ENCODE measurements at places on chromosomes 2 and 18.

GRCh38 chr18:74278058-74278457, 13.7 kb downstream of the CYB5A start:
- no peak overlapping the region for H3K27ac ChIP-seq
- no peaks in the 10 kb centered on the region for H3K4me1 ChIP-seq
- H3K27me3 ChIP-seq, result no peaks in the 10 kb centered on the region
- DNase-seq, result no peak

GRCh38 chr18:9755615-9756014, 47.5 kb downstream of the RAB31 start:
- no peak overlapping the region for H3K4me3 ChIP-seq
- H3K27ac ChIP-seq, result no peak overlapping the region
- H3K4me1 ChIP-seq, result no peaks in the 10 kb centered on the region

GRCh38 chr2:131093696-131094462, 619 bp upstream of the FAM168B start:
- no peaks in the 10 kb centered on the region for H3K36me3 ChIP-seq
- peak overlapping the region; percentile 98 for H3K27ac ChIP-seq
- DNase-seq, result peak; percentile 5

GRCh38 chr2:174776675-174777074, 12.4 kb upstream of the CHRNA1 start:
- H3K27me3 ChIP-seq, result no peaks in the 10 kb centered on the region
- no peak overlapping the region for H3K4me3 ChIP-seq
- H3K4me1 ChIP-seq, result no peaks in the 10 kb centered on the region
- DNase-seq, result no peak
- H3K36me3 ChIP-seq, result no peaks in the 10 kb centered on the region
- H3K27ac ChIP-seq, result no peak overlapping the region

- H3K27me3 ChIP-seq, result no peaks in the 10 kb centered on the region
- no peak overlapping the region for H3K4me3 ChIP-seq
- no peak overlapping the region for H3K27ac ChIP-seq
- no peaks in the 10 kb centered on the region for H3K36me3 ChIP-seq
These were observed 70.4 kb upstream of the CDH19 start for GRCh38 chr18:66674286-66674685.

GRCh38 chr2:97948926-97949325, 46.8 kb downstream of the TMEM131 start:
- no peak overlapping the region for H3K27ac ChIP-seq
- no peak for DNase-seq
- no peaks in the 10 kb centered on the region for H3K4me1 ChIP-seq
- H3K4me3 ChIP-seq, result no peak overlapping the region
- no peaks in the 10 kb centered on the region for H3K36me3 ChIP-seq
- H3K27me3 ChIP-seq, result no peaks in the 10 kb centered on the region

- no peak for DNase-seq
- H3K27ac ChIP-seq, result no peak overlapping the region
- peaks cover 3% of the 10 kb centered on the region for H3K4me1 ChIP-seq
- H3K4me3 ChIP-seq, result no peak overlapping the region
- no peaks in the 10 kb centered on the region for H3K36me3 ChIP-seq
- H3K27me3 ChIP-seq, result no peaks in the 10 kb centered on the region
These were observed 28.8 kb upstream of the TMEM18 start for GRCh38 chr2:705971-706511.

GRCh38 chr2:224222291-224222690, 179.6 kb downstream of the FAM124B start:
- no peak overlapping the region for H3K27ac ChIP-seq
- H3K36me3 ChIP-seq, result no peaks in the 10 kb centered on the region
- no peak overlapping the region for H3K4me3 ChIP-seq
- no peaks in the 10 kb centered on the region for H3K27me3 ChIP-seq

DNA sequence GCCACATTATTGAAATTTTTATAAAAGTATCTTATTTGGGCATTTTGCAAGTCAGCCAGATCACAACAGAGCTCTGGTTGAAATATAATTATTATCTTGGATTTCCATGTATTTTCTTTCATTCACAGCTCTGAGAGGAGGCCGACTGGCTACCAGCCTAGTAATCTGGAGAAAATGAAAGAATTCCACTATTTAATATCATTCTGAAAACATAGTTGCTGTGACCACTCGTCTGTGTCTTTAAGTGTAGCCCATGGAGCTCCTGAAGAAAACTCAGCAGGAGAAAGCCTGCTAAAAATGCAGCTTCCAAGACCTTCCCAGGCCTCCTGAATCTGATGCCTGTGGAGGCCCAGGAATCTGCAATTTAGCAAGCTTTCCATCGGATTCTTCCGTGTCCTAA, 114.7 kb downstream of the SH3BP4 start:
- H3K36me3 ChIP-seq, result no peaks in the 10 kb centered on the region
- no peak for DNase-seq
- no peak overlapping the region for H3K4me3 ChIP-seq
- H3K27ac ChIP-seq, result no peak overlapping the region

DNA sequence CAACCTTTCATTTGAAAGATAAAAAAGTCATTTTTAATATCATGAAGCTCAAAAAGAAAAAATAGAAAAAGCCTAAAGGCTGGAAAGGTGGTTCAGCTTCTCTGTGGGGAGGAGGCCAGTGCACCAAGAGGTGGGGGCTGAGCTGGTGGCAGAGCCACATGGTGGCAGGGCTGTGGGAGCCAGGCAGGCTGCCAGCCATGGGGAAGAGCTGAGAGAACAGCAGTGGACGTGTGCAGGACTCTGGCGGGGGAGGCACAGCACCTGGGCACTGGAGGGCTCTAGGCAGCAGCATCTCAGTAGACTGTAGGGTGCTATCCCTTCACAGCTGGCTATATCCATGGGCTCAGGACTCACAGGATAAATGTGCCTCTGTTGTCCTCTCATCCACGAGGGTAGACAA, 47.8 kb downstream of the STK25 start:
- no peaks in the 10 kb centered on the region for H3K36me3 ChIP-seq
- no peaks in the 10 kb centered on the region for H3K27me3 ChIP-seq
- peaks cover 7% of the 10 kb centered on the region for H3K4me1 ChIP-seq
- H3K27ac ChIP-seq, result no peak overlapping the region

DNA sequence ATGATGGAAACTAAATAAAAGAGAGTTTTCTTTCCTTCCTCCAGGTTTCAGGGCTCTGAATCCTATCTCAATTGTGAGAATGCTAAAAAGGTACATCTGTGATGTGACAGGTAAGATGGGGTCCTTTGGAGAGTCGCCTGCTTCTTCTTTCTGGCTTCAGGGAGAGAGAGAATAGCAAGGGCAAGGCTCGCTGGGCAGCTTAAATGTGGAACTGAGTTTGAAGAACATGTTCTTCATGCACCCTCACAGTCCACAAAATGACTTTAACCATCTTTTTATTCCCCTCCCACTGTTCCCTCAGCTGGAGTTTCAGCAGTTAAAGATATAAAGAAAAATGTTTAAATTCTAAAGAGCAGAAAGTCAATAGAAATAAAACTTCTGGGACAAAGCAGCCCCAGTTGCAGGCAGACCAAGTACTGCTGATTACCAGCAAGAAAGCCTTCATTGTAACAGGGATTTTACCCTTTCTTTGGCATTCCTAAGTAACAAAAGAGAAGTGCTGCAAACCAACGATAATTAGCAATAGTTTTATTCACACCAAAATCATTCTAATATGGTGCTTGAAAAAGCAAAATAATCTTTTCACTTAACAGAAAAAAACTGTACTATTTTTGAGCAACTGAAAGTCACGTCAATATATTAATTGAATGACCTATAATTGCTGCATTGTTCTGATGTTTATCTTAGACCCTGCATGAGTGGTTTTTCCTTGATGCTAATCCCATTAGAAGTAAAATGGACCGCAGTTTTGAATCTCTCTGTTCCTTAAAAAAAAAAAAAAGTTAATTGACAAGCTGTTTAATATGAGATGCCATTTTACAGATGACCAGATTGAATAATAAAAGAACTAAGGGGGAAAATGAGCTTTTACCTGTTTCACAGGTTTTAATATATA, 61.5 kb downstream of the LRP2 start:
- H3K27ac ChIP-seq, result no peak overlapping the region
- DNase-seq, result no peak
- H3K4me1 ChIP-seq, result no peaks in the 10 kb centered on the region

DNA sequence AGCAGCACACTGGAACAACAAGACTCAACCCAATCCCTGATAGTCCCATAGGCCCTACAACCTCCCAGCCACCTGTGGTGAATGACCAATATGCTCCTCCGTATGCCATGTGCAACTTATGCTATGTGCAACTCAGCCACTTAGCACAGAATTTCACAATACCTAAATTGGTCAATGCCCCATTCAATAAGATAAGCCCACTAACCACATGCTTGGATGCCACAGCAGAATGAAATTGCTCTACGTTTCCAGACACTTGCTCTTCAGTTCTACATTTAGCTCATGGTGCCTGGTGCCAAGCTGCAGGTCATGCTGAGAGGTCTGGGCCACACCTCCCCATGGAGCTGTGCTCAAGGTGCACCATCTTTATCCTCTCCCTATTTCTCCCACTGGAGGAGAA, 159.8 kb downstream of the EN1 start:
- H3K27me3 ChIP-seq, result peaks cover 2% of the 10 kb centered on the region
- H3K36me3 ChIP-seq, result no peaks in the 10 kb centered on the region
- DNase-seq, result no peak
- no peak overlapping the region for H3K27ac ChIP-seq
- no peaks in the 10 kb centered on the region for H3K4me1 ChIP-seq
- no peak overlapping the region for H3K4me3 ChIP-seq

DNA sequence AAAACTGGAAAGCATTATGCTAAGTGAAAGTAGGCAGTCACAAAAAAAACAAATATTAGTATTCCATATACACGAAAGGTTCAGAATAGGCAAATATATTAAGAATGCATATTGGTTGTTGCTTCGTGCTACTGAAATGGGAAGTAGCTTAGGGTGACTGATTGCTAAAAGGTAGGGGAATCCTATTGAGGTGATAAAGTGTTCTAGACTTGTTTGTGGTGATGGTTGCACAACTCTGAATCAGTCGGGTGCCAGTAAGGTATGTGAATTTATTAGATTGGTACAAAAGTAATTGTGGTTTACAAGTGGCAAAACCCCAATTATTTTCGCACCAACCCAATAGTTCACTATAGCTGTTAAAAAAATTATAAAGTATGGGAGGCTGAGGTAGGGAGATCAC, 20.7 kb downstream of the USP34 start:
- H3K27ac ChIP-seq, result no peak overlapping the region
- H3K27me3 ChIP-seq, result no peaks in the 10 kb centered on the region
- H3K4me3 ChIP-seq, result no peak overlapping the region
- DNase-seq, result no peak
- no peaks in the 10 kb centered on the region for H3K4me1 ChIP-seq

DNA sequence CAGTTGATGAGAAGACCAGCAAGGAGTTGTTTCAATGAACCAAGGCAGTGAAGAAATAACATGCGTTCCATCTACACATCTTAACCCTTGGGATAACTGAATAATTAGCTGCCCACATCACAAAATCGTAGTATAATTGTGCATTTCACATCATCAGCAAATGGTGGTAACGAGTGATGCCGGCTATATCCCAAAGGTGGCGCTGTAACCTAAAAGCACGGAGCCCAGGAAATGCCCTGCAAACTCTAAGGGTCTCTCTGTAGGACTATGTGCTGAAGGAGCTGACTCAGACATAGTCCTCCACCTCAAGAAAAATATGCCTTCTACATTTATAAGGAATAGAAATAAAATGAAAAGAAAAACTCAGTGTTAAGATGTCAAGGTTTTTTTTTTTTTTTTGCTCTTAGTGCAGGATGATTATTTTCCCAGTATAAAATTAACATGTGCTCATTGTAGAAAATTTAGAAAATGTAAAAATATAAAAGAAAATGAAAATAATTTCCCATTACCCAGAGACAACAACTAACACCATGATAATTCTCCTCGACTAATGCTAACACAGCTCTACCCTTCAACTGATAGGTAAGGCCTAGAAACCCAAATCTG, 23.1 kb upstream of the DSG3 start:
- no peak overlapping the region for H3K27ac ChIP-seq
- H3K36me3 ChIP-seq, result no peaks in the 10 kb centered on the region

GRCh38 chr2:203751685-203752271, 45.3 kb downstream of the CD28 start:
- no peaks in the 10 kb centered on the region for H3K27me3 ChIP-seq
- no peaks in the 10 kb centered on the region for H3K4me1 ChIP-seq
- no peaks in the 10 kb centered on the region for H3K36me3 ChIP-seq
- no peak overlapping the region for H3K27ac ChIP-seq
- DNase-seq, result no peak

GRCh38 chr2:119024152-119024551, 82.2 kb downstream of the MARCO start:
- H3K27ac ChIP-seq, result no peak overlapping the region
- DNase-seq, result no peak
- no peaks in the 10 kb centered on the region for H3K4me1 ChIP-seq
- no peaks in the 10 kb centered on the region for H3K36me3 ChIP-seq

DNA sequence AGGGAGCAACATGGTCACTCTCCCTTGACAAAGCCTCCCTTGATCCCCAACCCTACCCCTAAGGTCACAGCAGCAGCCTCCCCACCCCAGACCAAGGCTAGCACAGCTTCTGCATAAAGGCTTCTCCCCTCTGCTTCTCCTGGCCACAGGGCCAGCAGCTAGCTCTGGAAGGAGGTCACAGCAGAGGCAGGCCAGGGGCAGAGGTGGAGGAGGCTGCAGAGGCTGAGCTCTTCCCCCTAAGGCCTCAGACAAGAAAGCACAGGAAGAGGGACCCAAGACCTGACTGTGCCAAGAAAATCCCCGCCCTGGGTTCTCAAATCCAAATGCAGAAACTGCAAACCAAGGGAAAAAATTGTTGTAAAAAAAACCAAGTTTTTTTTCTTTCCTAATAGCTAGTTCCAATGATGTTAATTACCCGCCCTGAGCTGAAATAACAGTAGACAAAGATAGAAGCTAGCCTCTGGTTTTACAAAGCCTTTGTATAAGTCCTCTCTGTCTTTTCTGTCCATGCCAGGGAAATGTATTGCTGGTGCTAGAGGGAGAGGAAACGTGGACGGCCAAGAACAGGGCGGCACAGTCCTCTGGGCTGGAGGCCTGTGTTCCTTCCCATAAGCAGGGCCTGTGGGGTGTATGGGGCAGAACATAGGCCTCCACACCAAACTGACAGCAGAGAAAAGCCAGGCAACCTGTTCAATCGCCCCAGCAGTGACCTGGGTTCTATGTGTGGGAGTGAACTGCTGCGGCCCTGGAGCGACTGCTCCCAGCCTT, 79.5 kb downstream of the POLR1A start:
- H3K27me3 ChIP-seq, result no peaks in the 10 kb centered on the region
- H3K36me3 ChIP-seq, result peaks cover 13% of the 10 kb centered on the region
- no peak overlapping the region for H3K27ac ChIP-seq
- no peaks in the 10 kb centered on the region for H3K4me1 ChIP-seq

- H3K36me3 ChIP-seq, result no peaks in the 10 kb centered on the region
- H3K27me3 ChIP-seq, result no peaks in the 10 kb centered on the region
- no peak overlapping the region for H3K27ac ChIP-seq
These were observed 17.6 kb upstream of the PPP4R1 start for GRCh38 chr18:9631814-9632496.

DNA sequence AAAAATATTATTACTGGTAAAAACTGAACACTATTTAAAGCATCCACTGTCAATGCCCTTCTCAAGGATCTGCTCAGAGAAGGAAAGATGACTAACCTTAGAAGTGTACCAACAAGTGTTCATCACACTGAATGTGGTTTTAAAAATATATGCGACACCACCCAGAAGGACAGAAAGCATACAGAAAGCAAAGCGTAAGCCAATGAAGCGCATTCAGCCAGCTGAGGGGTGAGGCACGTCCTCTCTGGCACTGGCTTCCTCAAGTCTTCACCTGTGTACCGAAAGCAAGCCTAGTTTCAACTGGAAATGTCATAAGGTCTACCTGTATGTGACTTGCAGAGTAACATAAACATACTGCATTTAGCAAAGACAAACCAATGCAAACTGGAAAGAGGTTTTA, 88.8 kb downstream of the PSMG2 start:
- H3K4me1 ChIP-seq, result no peaks in the 10 kb centered on the region
- no peaks in the 10 kb centered on the region for H3K36me3 ChIP-seq
- no peaks in the 10 kb centered on the region for H3K27me3 ChIP-seq
